ENCODE measurements at places on chromosomes 12 and 14. TPM values are rescaled to one million over a fixed set of nuclear protein-coding genes. Genes with fewer than 3 reads are reported as not detected.

- DNase-seq = peak; percentile 67
These were observed 65.8 kb downstream of the PITPNM2 start for GRCh38 chr12:123085066-123085465.

GRCh38 chr12:11695321-11695720 is 45.8 kb downstream of the ETV6 start:
- no peak for DNase-seq

DNA sequence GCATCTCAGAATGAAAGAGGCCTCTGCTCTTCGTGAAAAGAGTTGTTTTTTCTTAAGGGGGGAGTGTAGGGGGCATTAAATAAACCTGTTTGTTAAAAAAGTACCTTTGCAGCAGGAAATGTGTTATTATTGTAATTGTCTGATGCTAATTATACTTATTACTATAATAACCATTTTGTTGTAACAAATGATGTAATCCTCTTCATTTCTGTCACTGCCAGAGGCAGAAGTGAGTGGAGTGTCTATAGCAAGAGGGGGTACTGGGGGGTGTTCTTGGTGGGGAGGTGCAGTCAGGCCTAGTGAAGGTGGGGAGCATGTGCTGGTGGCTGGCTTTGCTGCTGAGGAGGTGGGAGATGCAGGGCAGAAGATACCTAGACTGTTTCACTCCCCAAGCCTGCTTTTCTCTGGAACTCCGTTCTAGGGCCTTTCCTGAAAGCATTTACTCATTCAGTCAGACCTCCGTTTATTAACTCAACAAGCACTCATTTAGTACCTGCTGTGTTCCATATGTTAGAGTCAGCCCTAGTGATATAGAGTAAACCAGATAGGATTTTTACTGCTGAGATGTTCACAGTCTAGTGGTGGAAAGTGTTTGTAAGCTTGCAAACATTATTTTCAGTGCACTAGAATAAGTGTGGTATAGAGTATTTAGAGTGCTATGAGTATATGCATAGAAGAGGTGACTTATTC is 77.5 kb upstream of the CISTR start:
- DNase-seq = no peak

- no peak for DNase-seq
These were observed 225.5 kb downstream of the EPS8 start for GRCh38 chr12:15563663-15564062.

GRCh38 chr12:27008081-27008480 is 6.1 kb downstream of the TM7SF3 start:
- no peak for DNase-seq

DNA sequence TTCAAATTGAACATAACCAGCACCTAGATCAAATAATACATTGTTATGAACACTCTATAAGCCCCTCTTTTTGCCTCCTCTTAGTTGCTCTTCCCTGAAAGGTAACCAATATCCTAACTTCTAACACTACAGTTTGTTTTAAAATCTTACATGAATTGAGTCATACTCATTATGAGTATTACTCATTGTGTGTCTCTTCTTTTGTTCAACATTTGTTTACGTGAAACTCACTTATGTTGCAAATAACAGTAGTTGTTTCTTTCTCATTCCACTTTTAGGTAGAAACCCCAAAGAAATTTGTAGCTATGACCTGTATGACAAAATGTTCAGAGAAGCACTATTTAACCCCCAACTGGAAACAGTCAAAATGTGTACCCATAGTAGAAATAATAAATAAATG is 6.6 kb downstream of the LRRC9 start:
- no peak for DNase-seq

DNA sequence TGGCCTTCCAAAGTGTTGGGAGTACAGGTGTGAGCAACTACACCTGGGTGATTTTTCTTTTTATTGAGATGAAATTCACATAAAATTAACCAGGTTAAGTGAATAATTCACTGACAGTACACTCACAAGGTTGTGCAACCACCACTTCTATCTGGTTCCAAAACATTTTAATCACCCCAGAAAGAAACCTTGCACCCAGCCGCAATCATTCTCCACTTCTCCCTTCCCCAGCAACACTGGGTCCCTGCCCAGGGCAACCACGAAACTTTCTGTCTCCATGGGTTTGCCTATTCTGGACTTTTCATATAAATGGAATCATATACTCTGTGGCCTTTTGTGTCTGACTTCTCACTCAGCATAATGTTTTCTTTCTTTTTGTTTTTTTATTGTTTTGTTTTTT is 26.3 kb upstream of the MLXIP start:
- no peak for DNase-seq

- DNase-seq = no peak
These were observed 901 bp upstream of the FAIM2 start for GRCh38 chr12:49904601-49905000.

GRCh38 chr12:66240096-66240820 is 51.2 kb downstream of the IRAK3 start:
- no peak for DNase-seq

- DNase-seq = no peak
These were observed 283.6 kb downstream of the DPF3 start for GRCh38 chr14:72610096-72610830.

DNA sequence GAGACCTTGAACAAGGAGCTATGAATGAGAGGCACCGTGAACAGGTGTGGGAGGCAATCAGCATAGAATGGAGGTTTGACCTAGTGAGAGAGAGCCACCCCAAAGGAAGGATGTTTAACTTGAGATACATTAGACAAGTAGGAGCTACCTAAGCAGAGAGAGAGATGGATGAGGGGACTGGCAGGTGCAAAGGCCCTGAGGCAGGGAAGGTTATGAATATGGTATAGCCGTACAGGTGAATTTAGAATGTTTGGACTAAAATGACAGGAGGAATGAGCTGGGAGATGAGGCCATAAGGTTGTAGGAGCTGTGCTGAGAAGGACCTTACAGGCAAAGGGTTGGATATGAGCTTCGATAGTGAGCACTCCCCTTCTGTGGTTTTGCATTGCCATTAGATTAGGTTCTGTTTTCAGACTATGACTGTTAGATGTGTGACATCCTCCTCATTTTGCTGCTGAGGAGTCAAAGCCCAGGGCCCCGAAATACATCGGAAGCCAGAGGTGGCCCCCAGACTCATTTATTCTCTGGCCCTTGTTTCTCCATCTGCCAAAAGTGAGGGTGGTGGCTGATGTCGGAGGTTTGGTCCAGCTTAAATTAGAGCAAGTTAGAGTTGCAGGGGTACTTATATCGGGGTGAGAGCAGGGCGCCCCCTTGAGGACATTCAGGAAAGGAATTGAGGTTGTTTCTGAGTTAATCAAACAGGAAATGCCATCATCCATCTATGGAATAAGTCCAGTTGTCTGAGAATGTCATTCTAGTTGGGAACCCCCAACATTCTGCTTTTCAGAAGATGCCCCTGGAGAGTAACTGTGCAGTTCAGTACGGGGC is 29.4 kb downstream of the SLC24A4 start:
- DNase-seq = peak; percentile 8

DNA sequence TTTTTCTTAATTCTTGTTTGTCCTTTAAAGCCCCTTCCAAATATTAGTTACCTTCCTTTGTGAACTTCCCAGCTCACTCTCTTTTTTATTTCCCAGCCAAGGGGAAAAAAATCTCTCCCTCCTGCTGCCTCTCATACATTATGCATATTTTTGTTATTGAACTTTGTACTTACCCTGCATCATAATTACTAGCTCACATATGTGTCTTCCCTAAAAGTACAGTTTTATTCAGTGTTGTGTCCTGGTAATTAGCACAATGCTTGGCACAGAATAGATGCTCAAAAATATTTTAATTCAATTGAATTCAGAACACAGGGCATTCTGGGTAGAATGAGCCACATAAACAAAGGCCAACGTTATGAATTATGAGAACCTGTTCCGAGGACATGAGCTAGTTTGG is 91.9 kb downstream of the SCN8A start:
- DNase-seq = no peak

DNA sequence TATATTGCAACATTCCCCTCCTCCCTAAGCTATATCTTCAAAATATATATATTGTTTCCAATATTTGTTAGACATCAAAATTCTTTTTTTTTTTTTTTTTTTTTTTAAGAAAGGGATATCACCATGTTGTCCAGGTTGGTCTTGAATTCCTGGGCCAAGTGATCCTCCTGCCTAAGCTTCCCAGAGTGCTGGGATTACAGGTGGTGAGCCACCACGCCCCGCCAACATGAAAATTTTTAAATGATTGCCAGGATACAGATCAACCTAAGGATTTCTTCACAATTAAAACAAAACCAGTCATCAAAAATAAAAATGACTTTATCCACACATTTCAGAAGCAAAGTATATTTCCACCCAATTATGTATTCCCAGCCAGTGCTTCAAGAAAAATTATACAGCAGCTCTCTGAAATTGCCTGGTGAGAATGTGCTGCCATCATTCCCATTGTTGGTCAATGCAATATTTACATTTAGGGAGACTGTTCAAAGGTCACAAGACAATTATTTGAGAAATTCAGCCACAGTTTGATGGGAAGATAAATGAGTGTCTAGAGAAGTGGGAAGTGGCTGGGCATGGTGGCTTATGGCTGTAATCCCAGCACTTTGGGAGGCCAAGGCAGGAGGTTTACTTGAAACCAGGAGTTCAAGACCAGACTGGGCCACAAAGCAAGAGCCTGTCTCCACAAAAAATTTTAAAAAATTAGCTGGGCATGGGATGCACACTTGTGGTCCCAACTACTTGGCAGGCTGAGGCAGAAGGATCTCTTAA is 141.7 kb upstream of the AMIGO2 start:
- DNase-seq = no peak

GRCh38 chr12:100254876-100255275 is 12.0 kb downstream of the DEPDC4 start:
- DNase-seq = no peak

KLHL33 gene
- 0.64 TPM for polyA plus RNA-seq

ZBTB39 gene
- 3.0 TPM for polyA plus RNA-seq

ARHGEF40 gene
- polyA plus RNA-seq = 6.5 TPM

GNB3 gene
- polyA plus RNA-seq = 1.3 TPM

Measured in thymus (tissue), 14 donors.